ENCODE measurements at places on chromosomes 2 and 18.

DNA sequence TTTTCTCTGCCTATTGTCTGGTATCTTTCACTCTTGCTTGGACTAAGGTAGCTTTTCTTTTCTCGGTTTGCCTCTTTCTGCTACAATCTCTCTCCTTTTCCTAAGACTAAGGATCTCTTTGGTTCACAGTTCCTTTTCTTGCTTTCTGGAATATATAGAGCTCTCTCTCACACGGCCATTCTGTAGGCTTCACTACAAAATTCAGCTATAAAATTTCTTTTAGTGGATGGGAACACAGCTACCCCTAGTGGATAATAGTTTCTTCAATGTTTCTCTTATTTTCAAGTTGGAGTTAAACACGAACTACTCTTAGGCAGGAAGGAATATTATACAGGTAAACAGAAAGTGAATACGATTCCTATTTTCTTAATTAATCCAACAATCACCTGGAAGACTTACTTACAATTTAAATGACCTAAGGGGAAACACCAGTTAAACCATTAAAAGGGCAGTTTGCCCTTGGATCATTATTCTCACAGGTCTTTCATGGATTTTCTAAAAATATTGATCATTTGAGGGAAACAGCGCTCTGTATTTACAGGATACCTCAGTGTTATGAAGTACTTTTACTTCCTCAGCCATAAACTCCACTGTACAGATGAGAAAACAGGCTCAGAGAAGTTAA is 140.5 kb downstream of the LRP2 start:
- DNase-seq: peak; percentile 22

DNA sequence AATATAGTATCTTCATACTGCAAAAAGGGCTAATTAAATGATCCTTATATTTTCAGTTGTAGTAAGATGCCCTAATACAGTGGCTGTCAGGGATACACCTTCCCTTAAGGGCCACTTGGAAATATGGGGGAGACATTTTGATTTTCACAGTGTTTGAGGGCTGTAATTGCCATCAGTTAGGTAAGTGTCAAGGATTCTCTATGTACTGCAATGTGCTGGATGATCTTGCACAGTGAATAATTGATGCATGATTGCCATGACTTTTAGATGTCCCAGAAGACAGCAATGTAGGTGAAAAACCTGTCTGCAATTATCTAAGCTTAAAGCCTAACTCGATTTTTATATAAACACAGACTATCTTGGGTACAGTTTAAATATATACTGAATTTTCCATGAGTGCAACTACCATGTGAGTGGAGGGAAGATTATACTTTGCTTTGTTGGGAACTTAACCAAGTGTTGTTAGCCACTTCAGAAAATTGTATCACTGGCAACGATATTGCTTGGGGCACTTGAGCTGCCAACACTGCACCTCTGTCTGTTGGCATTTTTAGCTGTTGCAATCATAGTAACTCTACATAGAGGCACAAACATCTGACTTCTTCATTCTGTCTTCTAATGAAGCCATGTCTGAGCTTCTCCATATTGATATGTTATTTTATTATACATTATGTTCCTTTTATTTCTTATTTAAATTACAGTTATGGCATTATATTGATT is 45.2 kb downstream of the MAIP1 start:
- DNase-seq: no peak

- DNase-seq: no peak
Observed at GRCh38 chr2:236171181-236171679, 3.0 kb upstream of the GBX2 start.

DNA sequence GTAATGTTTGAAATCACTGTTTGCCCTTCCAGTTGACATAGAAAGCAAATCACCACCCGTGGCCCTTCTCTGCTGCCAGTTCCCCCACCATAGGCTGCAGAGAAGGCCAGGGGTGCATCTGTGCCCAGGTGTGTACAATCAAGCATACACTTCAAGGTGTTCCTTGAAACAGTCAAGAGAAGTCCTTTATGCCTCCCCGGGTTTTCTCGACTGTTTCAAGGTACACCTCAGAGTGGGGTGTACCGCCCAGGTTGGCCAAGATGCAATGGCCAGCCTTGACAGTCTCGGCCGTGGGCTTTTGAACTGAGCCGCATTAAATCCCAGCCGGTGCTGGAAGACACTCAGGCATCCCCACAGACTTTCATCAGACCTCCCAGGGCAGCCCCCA is 21.0 kb upstream of the ATP9B start:
- DNase-seq: no peak

- peak; percentile 68 for DNase-seq
Observed at GRCh38 chr2:174573621-174574081, 24.0 kb downstream of the WIPF1 start.

GRCh38 chr2:220811952-220812570 is 760.0 kb downstream of the EPHA4 start:
- DNase-seq: no peak

DNA sequence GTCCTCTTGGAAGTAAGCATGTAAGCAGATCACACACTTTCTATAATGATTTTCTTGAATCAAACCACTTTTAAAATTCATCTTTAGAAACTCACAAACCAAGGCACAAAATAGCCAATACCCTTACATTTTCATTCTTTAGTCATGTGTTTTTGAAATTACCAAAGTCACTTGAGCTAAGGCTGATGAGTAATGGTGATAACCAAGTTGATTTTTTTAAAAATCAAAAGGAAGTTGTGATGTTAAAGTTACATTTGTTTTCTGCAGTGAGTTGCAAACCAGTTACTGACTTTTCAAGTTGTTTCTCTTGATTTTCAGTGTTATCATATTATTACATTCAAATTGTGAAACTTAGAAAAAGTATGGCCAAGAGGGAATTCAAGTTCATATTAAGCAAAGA is 21.5 kb upstream of the IL18RAP start:
- no peak for DNase-seq

DNA sequence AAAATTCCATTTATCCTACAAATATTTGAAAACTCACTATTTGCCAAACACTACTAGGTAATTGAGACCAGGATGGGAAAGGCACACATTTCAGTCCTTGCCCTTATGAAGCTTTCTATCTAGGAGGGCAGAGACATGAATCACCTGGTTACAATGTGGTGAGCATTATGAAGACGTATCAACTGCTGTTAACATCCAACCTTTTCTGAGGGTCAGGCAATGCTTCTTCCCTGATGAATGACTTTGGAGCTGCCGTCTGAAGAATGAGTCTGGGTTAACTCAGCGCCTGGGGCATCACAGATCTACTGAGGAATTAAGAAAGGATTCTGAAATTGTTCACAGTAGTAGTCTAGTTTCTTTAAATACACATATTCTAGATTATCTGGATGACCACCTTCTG is 62.1 kb upstream of the NOSTRIN start:
- no peak for DNase-seq

- peak; percentile 60 for DNase-seq
Observed at GRCh38 chr2:95121407-95122196, at the start of gene MRPS5. MRPS5 (minus strand) TSS chr2:95121808; CDS start chr2:95121791, 17 bp downstream.

- DNase-seq: no peak
Observed at GRCh38 chr2:11514081-11514730, 19.6 kb upstream of the GREB1 start.

GRCh38 chr2:230658877-230659652 is 53.6 kb upstream of the CAB39 start:
- peak; percentile 9 for DNase-seq

DNA sequence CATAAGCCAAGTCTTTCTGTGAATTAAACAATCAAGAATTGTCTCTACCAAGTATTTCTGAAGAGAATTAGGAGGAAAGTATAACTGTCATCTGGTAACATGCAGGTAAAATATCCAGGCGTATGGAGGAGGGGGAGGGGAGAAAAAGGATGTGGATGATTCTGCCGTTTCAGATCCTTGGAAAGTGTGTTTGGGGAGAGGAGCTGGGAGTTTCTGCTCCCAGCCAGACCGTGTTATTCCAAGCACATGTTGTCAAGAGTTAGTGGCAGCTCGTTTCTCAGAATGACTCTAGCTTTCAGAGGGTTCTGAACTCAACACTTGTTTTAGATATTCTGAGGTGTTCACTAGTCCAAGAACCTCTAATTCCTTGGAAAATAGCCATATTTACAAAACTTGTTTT is 137.6 kb downstream of the FAM124B start:
- DNase-seq: no peak

DNA sequence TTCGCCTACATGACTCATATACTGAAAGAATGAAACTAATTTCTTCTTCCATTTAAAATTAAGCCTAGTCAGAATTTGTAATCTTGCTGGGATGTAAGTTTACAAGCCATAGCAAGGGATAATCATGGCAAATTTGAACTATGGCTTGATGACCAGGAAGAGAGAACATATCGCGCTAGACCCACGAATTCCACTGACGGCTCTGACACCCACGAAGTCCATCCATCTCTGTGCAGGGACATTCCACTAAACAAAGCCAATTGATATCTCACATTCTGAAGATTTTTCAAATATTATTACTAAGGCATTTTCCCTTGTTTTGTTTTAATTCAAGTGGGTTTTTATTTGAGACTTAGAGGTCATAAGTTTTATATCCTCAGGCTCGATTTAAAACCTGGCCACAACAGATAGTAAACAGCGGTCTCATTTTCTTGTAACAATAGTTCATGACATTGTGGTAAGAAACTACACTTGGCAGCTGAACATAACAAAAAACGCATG is 113.0 kb downstream of the QPCT start:
- DNase-seq: no peak

DNA sequence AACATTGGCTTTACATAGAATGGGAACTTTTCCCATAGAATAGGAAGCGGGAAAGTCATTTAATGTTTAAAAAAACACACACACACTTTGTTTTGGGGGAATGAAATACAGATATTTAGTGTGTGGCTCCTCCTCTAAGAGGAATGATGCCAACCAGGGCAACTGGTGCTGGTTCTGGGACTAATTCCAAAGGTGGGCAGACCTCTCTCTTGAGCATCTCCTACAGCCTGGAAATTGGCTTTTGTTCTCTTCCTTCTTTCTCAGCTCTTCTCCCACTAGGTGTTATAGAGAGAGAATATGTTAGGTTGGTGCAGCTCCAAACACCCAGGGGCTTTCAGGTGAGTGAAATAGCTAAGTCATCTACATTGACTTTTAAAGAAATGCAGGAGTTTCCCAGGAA is 190.1 kb downstream of the RAD51AP2 start:
- DNase-seq: no peak
